T-cell (primary cell): ENCODE measurements at places on chromosomes 5 and 9. TPM values are rescaled to one million over a fixed set of nuclear protein-coding genes. Genes with fewer than 3 reads are reported as not detected.

GRCh38 chr9:97555164-97555563 lies 53.7 kb downstream of the TMOD1 start:
- H3K4me1 ChIP-seq: no peaks in the 10 kb centered on the region
- H3K27ac ChIP-seq: no peak overlapping the region
- H3K4me3 ChIP-seq: no peak overlapping the region
- no peaks in the 10 kb centered on the region for H3K36me3 ChIP-seq
- no peak for DNase-seq

QRFP gene
- not detected for total RNA-seq

PTGS1 gene
- total RNA-seq: 0.53 TPM

DNA sequence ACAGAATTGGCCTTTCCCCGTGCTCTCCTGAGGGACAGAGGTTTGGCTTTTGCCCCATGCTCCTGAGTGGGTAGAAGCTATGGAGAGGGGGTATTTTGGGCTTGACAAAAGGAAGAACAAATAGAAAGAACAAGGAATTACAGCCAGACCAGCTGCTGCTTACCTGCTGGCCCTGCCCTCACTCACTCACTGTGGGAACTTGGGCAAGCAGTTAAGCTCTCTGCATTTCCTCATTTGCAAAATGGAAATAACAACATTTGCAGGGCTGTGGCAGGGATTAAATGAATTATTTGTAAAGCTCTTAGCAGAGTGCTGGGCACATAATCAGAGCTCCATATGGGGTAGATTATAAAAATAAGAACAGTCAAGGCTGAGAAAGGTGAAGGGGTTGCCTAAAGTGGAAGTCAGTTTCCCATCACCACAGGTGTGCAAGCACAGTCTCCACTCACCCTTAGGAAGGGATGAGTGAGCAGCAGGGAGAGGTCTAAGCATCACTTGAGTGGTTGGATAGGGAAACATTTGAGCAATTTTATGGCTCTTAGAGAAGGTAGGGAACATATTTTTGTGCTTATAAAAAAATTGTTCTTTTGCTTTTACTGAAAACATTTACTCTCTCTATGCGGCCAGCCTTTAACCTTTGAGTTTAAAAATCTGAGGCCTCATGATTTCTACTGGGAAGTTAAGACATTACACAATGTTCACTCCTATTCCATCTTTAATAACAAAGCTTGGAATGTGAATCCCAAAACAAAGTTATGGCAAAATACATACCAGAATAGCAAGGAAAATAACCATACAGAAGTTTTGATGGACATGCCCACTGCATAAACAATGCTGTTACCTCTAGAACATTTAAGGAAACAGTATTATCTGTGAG lies 42.8 kb upstream of the LHFPL2 start:
- no peak overlapping the region for H3K4me3 ChIP-seq
- H3K27ac ChIP-seq: no peak overlapping the region
- no peak for DNase-seq
- no peaks in the 10 kb centered on the region for H3K4me1 ChIP-seq
- no peaks in the 10 kb centered on the region for H3K36me3 ChIP-seq

F12 gene
- total RNA-seq: 0.28 TPM

DNA sequence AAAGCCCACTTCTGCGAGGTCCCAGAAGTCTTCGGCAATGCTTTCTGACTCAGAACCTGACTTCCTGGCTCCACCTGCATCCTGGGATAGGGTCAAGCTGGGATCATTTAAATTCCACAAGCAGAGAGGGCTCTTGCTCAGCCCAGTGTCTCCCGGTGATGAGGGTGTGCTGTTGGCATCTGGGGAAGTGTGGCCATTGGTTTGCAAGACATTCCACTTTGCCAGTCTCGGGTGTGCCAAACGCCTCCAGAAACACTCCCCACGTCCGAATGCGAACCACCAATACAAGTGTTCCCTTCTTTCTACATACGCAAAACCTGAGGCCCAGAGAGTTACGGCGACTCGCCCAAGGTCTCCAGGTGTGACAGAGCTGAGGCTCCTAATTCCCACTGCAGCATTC lies 43.1 kb upstream of the FCN2 start:
- H3K27me3 ChIP-seq: peaks cover 4% of the 10 kb centered on the region
- H3K27ac ChIP-seq: no peak overlapping the region
- no peaks in the 10 kb centered on the region for H3K4me1 ChIP-seq
- no peaks in the 10 kb centered on the region for H3K36me3 ChIP-seq
- no peak for DNase-seq

OBP2B gene
- not detected for total RNA-seq

SPZ1 gene
- not detected for total RNA-seq

PCDHA9 gene
- not detected for total RNA-seq

GRCh38 chr5:75522025-75522424 lies 10.3 kb downstream of the POLK start:
- H3K27ac ChIP-seq: no peak overlapping the region
- DNase-seq: no peak
- H3K36me3 ChIP-seq: no peaks in the 10 kb centered on the region
- H3K4me3 ChIP-seq: no peak overlapping the region
- H3K27me3 ChIP-seq: no peaks in the 10 kb centered on the region

SNX2 gene
- 47.8 TPM for total RNA-seq

GRCh38 chr5:143440448-143441115 lies 37.1 kb upstream of the NR3C1 start:
- peaks cover 4% of the 10 kb centered on the region for H3K4me1 ChIP-seq
- H3K4me3 ChIP-seq: no peak overlapping the region
- H3K36me3 ChIP-seq: no peaks in the 10 kb centered on the region
- H3K27me3 ChIP-seq: no peaks in the 10 kb centered on the region
- no peak for DNase-seq

DNA sequence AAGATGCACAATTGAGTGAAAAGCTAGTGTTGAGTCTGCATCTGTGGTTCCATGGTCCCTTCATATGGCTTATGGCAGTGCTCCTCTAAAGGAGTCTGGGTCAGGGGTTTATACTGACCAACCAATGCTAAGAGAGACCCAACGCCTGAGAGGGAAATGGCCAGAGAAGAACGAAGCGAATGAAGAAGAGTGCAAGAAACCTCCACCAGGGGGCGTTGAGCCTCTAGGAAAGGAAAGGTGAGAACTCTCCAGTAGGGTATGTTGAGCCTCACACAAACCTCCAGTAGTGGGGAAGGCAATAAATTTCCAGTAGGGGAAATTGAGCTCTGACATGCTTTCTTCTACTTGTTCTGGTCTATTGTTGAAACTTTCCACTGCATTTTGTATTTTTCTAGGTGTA lies 470.6 kb downstream of the PRDM9 start:
- no peak for DNase-seq
- no peaks in the 10 kb centered on the region for H3K4me1 ChIP-seq
- no peak overlapping the region for H3K4me3 ChIP-seq
- no peak overlapping the region for H3K27ac ChIP-seq
- no peaks in the 10 kb centered on the region for H3K36me3 ChIP-seq
- no peaks in the 10 kb centered on the region for H3K27me3 ChIP-seq

SPEF2 gene
- 6.0 TPM for total RNA-seq

TRIO gene
- 6.2 TPM for total RNA-seq

DNA sequence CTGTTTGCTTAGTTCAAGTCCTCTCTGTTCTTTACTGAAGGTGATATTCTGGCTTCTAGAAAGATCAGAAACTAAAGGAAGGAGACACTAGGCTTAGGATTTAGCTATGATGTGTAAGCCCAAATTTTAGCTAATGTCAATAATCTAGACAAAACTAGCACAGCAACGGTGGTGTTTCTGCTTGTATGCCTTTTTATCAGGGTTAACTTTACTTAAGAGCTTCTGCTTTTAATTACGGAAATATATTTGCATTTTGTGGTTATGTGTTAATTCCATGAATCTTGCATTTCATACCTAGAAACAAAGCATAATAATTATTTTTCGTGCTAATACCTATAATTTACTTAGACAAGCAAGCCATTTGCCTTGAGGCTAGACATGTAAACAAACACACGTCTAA lies 96.1 kb downstream of the PAX5 start:
- no peak overlapping the region for H3K27ac ChIP-seq
- no peaks in the 10 kb centered on the region for H3K27me3 ChIP-seq
- H3K36me3 ChIP-seq: no peaks in the 10 kb centered on the region
- no peak overlapping the region for H3K4me3 ChIP-seq
- no peak for DNase-seq

DNA sequence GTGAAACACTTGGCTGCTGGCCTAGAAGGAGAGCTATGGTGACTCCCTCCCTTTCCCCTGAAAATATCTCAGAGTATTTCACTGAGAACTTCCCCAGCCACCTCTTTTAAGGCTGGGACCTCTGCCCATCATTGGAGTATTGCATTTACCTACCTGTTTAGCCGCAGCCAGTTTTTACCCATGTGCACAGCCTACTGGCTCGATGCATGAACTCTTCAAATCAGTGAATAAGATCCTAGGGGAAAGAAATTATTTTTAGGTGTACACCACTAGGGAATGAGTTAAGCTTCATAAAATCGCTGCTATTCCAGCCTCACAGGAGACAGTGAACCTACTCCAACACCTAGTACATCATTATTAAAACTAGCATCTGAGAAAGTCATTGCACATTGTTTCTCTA lies 16.8 kb upstream of the FAM174A start:
- no peaks in the 10 kb centered on the region for H3K36me3 ChIP-seq
- H3K4me3 ChIP-seq: no peak overlapping the region
- no peak for DNase-seq
- H3K27ac ChIP-seq: no peak overlapping the region

NRG2 gene
- 0.13 TPM for total RNA-seq

- no peak for DNase-seq
- no peak overlapping the region for H3K4me3 ChIP-seq
- no peaks in the 10 kb centered on the region for H3K36me3 ChIP-seq
Measured at GRCh38 chr9:93930070-93930469, 25.1 kb downstream of the BARX1 start.

DNA sequence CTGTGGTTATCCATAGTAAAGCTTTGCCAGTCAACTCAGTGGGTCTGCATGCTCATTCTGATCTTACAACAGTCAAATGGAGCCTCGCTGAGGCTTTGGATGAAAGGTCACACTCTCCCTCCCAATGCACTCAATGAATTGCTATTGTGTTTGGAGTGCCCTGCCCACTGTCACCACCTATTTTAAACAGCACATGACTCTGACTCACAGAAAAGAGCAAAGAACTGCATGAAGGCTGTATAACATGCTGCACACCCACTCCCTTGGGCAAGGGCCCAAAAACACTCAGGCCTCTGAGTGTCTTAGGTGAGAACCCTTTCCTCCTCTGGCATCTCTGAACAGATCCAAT lies 118.7 kb upstream of the CCDC112 start:
- H3K4me3 ChIP-seq: no peak overlapping the region
- H3K4me1 ChIP-seq: no peaks in the 10 kb centered on the region
- no peak overlapping the region for H3K27ac ChIP-seq
- no peaks in the 10 kb centered on the region for H3K27me3 ChIP-seq
- no peak for DNase-seq

IFNB1 gene
- not detected for total RNA-seq

DNA sequence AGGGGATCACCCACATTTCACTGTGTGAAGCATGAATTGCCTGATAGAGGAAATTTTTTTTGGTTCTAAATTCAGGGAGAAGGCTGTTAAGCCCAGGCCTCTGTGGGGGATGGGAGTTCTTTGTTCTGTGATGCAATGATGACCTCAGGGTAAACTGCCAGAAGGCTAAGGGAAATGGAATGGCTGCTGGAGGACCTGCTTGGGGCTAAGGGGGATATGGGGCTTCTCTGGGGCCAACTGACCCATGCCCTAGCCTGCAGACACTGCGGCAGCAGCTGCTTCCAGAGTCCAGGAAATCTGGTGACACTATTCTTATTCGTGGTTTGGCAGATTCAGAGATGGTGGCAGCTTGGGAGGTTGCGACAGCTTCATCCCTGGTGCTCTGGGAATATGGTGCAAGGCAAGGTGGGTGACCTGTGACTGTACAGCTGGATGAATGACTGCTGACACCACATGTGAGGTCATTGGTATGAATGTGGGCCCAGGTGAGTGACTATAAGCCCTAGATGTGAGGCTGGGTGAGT lies 30.3 kb downstream of the VCP start:
- H3K4me1 ChIP-seq: no peaks in the 10 kb centered on the region
- H3K4me3 ChIP-seq: no peak overlapping the region
- H3K36me3 ChIP-seq: no peaks in the 10 kb centered on the region
- DNase-seq: no peak
- no peaks in the 10 kb centered on the region for H3K27me3 ChIP-seq

CACFD1 gene
- total RNA-seq: 4.6 TPM

GRCh38 chr5:98638111-98638510 lies 135.4 kb upstream of the RGMB start:
- no peaks in the 10 kb centered on the region for H3K27me3 ChIP-seq
- DNase-seq: no peak

LCN9 gene
- total RNA-seq: not detected

DNA sequence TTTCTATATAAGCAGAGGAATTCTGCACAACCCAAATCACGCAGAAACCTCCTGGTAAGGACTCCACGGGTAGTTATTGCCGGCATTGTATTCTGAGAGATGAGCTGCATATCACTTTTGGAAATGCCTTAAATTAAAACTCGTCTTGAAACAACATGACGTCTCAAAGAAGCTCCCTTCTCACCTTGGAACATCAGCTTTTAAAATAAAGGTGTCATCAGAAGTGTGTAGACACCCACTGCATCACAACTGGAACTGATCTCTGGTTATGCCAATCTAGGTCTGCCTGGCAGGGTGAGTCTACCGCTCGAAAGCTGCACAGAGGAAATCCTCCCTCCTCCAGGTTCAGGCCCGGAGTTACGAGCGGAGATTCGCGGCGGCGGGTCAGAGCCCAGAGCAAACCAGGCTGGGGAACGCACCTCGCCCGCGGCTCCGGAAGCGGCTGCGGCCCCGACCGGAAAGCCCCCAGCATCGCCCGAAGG lies 974 bp upstream of the SLC12A2 start:
- no peaks in the 10 kb centered on the region for H3K36me3 ChIP-seq
- peaks cover 27% of the 10 kb centered on the region for H3K4me1 ChIP-seq
- H3K4me3 ChIP-seq: peak overlapping the region; percentile 80

- H3K4me1 ChIP-seq: no peaks in the 10 kb centered on the region
- H3K36me3 ChIP-seq: peaks cover 2% of the 10 kb centered on the region
- H3K27me3 ChIP-seq: no peaks in the 10 kb centered on the region
- no peak overlapping the region for H3K27ac ChIP-seq
- no peak for DNase-seq
Measured at GRCh38 chr5:34047774-34048572, 5.0 kb upstream of the C1QTNF3 start.

DNA sequence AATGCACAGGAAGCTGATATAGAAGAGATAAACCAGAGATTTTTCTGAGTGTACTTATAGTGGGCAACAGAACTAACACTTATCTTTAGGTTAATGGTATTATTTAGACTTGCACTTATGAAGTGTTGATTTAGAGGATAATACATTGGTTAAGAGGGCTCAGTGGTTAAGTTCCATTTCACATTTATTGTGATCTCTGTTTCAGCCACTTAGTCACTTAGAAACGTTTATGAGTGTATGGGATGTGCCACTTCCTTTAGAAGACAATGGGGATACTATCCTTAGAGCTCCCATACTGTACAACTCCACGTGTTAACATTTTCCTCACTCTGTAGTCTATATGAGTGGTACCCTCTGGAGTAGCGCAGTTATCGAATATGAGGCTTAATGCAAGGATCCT lies 57.5 kb downstream of the PIP5K1B start:
- no peaks in the 10 kb centered on the region for H3K27me3 ChIP-seq
- H3K27ac ChIP-seq: no peak overlapping the region
- no peaks in the 10 kb centered on the region for H3K4me1 ChIP-seq
- H3K4me3 ChIP-seq: no peak overlapping the region
- no peak for DNase-seq

GRCh38 chr5:132024789-132025402 lies 13.4 kb upstream of the ACSL6 start:
- no peaks in the 10 kb centered on the region for H3K36me3 ChIP-seq
- peaks cover 4% of the 10 kb centered on the region for H3K4me1 ChIP-seq
- DNase-seq: no peak

GRCh38 chr9:107513464-107514100 lies 24.0 kb upstream of the KLF4 start:
- no peaks in the 10 kb centered on the region for H3K36me3 ChIP-seq
- no peak overlapping the region for H3K27ac ChIP-seq
- H3K4me3 ChIP-seq: no peak overlapping the region
